ENCODE measurements at places on chromosomes 4 and X. TPM values are rescaled to one million over a fixed set of nuclear protein-coding genes. Genes with fewer than 3 reads are reported as not detected.

Gene PABPC1L2B
- total RNA-seq = not detected

Gene ATP5ME
- total RNA-seq = 178 TPM

- DNase-seq = no peak
Measured at GRCh38 chr4:176266026-176266425, 3.0 kb downstream of the ASB5 start.

- DNase-seq = no peak
Measured at GRCh38 chrX:125293850-125294780, 25.6 kb upstream of the TEX13C start.

Data from skin of body (tissue), 3 donors.